ENCODE measurements at places on chromosomes 3 and 15.
A peak's percentile ranks its signal among the peaks of the same experiment; 100 is the strongest.

GRCh38 chr3:108524537-108524936, 14.1 kb upstream of the MYH15 start:
- DNase-seq: peak; percentile 19

GRCh38 chr3:131036986-131037385, 10.3 kb downstream of the NEK11 start:
- peak; percentile 68 for DNase-seq

DNA sequence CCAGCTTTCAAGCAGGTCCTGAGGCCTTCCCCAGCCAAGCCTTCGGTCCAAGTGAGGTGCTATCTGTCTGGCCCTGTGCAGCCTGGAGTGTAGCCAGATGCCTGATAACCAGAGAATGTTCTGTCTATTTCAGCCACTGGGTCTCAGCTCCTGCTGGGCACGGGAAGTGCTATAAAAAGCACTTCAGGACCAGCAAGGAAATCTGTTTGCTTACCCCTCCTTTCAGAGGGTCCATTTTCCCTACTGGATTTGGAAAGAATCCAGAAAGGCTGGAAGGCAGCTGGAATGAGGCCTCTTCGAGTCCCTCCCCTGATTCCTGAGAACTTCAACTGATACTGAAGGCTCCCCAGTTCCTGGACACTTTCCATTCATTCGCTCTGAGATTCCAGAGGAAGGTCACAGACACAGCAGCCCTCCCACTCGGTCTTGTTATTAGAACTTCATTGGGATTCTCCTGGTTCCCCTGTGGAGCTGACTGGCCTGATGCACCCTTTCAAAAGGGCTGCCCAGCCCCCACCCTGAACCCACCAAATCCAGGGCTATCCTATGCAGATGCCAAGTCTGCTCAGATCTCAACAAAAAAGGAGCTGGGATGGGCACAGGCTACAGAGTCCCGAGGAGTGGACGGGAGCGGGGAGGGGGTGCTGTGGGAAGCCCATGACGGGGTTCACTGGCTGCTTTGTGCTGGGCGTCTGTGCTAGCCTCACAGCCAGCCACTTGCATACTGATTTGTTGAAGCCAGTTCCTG, 70.4 kb downstream of the UMPS start:
- peak; percentile 92 for DNase-seq

- no peak for DNase-seq
Measured at GRCh38 chr3:84836961-84837360, 121.8 kb upstream of the CADM2 start.

DNA sequence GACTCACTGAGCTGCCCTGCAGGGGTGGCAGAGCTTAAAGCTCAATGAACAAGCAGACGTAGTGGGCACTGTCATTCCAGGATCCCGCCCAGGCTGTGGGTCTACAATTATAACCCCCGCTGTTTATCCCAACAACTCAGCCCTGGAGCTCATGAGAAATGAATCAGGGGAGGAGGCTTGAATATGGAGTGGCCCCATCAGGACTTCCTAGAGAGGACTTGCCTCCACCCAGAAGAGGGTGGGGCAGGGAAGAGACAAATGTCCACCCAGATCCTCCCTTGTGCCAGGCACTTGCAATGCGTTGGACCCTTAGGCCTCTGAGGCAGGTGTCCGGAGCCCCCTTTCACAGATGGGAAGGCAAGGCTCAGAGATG, 33.0 kb downstream of the SLC6A20 start:
- no peak for DNase-seq

GRCh38 chr3:17258823-17259436, 374.2 kb downstream of the PLCL2 start:
- DNase-seq: peak; percentile 38

DNA sequence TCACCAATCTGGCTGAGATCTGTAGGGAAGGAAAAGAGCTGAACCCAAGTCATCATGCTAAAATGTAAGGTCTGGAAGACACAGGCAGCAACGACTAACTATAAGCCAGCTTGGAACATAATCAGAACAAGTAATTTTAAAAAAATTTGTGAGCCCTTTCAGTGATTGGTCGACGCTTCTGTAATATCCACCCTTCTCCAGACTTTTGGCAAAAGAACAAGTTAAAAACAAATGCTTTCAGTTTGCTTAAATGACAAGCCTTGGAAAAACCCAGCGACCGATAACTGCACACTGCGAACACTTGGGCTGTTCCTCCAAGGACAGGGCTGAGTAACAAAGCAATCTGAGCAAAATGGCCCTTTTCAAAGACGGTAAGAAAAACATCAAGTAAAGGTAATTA, 49.6 kb downstream of the PCSK6 start:
- peak; percentile 80 for DNase-seq

DNA sequence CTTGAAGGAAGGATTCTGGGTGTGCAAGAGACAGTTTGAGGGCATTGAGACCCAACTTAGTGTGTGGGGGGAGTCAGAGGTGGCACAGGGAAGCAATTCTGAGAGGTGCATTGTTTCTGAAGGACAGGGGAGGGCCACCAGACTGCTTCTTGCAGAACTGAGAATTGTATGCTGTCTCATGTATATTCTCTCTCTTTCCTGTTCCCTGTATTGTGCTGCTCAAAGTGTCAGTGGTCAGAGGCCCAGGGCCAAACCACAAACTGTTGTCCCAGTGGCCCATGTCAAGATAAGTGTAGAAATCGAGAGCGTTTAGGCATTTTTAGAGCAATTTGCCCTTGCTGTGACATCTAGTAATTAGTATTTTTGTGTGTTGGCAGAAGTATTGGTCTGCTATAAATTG, 567.1 kb downstream of the EDEM1 start:
- no peak for DNase-seq

- no peak for DNase-seq
Measured at GRCh38 chr3:170766253-170766652, 103.7 kb downstream of the RPL22L1 start.

DNA sequence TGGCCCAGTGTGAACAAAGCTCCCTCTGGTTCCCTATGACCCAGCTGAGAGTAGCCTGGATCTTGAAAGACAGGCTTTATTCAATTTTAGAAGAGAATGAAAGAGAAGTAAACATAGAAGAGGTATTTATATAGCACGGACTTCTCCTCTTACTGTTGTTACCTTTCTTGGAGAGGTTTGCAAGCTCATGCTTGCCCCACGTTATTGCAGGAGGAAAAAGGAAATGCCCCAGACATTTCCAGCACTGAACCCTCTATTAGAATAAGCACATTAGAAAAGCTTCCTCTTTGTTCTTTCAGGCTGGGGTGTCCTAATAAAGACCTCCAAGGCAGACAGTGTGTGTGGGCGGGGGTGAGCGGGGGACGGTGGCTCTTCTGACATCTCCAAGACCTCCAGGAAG, 98.7 kb upstream of the AGBL1 start:
- DNase-seq: no peak

DNA sequence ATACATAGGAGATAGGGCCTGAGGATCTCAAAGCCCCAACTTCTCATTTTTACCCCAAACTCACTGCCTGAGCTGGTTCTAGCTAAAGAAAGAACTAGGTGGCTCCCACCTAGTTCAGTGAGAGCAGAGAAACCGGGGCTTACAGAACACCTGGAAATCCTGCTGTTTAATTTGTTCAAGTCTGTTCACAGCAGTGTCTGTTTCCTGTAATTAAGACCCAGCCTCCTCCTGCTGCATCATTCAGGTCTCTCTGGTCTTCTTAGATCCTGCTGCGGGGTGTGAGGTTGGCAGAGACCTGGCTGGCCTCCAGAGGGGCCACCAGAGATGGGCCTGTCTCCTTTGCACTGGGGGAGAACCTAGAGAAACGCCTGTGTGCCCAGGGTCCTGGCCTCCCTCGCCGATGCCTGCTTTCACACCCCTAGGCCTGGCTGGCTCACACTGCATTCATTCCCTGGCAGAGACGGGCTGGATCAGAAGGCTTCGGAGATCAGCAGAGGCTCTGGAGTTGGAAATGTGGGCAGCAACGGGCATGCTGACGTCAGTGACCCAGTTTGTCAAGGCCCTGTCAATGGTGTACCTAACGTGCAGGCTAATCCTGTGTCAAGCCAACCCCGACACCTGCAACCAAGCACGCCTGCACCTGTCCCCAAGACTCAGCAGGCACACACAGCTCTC, 4.9 kb upstream of the CHRNA3 start:
- no peak for DNase-seq

DNA sequence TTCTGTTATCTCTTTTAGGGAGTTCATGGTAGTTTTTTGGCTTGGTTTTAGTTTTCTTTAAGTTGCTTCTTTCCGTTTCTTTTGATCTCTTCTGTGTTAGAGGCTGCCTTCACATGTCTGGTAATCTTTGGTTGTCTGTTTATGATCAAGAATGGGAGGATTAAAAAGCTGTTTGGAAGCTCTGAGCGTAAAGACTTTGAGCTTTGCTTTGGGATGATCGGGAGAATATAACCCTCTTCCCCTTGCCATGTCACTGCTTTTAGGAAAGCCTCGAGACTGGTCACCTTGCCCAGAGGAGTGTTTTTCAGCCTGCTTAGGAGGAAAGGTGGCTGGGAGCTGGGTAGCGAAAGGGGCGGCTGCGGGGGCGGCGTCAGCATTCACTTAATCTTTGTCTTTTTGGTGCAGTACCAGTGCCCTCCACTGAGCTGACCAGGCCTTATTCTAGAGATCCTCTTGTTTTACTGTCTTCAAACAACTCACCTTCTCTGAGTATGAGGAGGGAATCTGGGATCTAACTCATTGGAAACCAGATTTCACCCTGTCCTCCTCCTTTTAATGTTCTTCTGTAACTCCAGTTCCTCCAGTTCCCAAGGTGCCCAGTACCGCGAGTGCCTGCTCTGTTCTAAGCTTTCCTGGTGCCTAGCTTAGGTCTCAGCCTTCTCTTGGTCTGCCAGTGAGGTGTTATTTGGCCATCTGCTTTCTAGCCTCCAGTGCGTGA, 15.5 kb downstream of the TATDN2 start:
- DNase-seq: peak; percentile 43

DNA sequence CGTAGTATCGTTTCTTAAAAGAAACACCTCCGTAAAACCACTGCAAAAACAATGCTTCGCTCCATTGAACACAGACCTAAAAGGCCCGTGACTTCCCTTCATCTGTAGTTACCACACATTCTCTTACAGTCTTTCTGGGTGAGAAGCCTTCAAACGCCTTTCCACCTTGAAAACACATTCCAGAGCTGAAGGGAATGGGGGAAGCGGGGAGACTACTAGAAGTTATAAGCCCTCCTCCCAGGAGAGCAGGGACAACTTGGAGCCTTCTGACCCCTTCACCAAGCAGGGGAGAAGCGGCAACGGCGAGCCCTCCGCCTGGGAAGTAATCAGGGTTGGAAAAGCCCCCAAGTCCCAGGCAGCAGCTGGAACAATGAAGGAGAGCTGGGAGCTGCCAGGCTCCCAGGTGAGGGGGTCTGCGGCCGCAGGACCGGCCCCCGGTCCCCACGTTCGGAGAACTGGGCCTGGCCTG, 461 bp downstream of the SECISBP2L start:
- DNase-seq: peak; percentile 34

DNA sequence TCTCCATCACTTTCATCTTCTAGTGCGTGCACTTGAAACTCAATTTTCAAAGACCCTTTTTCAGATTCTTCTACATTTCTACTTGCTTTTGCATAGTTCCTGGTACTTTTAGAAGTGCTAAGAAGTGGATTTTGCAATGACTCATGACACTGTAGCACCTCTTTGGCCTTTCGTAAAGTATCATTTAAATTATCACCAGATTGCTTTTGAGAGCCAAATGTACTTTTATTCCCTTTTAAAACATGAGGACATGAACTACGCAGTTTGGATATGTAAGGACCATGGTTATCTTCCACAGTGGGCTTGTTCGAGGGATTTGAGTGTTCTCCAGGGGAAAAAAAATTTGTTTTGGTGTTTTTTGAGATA, 40.5 kb downstream of the ZNF106 start:
- no peak for DNase-seq

DNA sequence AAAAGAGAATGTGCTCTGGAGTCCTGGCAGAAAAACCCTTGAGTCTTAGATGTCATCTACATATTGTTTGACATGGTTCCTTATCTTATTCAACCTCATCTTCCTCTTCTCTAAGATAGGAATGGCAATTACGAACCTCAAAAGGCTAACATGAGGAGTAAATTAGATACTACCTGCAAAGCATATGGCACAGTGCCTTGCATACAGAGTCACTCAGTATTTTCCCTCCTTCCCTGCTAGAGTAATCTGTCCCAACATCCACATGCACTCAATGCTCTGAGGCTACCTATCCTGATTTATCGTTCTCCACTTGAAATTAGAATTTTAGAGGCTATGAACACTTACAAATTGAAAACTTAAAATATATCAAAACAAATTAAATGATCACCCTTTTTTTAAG, 386.7 kb downstream of the RSL24D1 start:
- no peak for DNase-seq
